PC-9 (cell line): ENCODE measurements at places on chromosomes 5 and 9. TPM values are rescaled to one million over a fixed set of nuclear protein-coding genes. Genes with fewer than 3 reads are reported as not detected.

Gene CCDC183
- total RNA-seq = 3.6 and 5.3 TPM in 2 replicates

Gene SPINK5
- total RNA-seq = 0.13 TPM in 1 of 2 replicates, not detected in the other

Gene PTGES
- total RNA-seq = 116 and 119 TPM in 2 replicates

Gene VCAN
- 0.28 and 0.43 TPM in 2 replicates for total RNA-seq

DNA sequence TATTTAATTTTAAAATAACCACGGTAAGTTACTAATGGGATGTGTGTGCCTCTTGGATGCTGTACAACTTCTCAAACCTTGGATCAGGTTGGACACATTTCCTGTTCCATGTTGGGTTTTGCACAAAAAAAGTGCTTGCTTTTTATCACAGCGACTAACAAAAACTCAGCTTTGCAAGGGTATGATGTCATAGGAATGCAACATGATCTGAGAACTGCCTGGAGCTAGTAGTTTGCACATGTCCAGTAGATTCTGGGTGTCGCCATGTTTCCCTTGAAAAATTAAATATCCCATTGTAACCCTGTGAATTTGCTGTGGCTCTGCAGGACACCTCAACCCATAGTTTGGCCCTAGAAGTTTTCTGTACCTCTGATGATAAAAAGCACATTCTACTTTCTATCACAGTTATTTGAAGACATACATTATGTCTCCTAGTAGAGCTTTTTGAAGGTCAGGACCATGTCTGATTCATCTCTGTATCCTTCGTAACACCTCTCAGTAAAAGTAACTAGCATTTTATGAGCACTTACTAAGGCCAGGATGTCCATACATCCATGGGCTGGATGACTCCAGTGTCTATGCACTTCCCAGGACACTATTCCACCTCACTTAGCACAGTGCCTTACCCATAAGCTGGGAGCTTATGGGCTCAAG, 11.5 kb upstream of the FRMPD1 start:
- DNase-seq = no peak

DNA sequence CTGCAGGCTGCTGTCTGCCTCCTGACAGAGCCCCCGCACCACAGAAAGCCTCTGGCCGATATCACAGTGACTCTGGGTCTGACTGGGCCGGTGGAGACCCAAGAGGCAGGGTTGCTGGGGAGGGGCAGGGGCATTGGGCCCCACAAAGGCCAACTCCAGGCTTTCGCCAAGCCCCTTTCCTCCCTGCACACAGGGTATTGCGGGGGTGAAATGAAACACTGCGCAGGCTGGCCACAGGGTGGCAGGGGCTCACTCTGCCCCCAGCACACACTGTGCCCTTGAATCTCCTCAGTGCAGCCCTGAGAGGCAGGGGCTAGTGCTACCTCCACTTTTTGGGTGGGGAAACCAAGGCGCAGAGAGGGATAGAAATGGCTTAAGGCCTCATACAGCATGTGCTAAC, 44.6 kb downstream of the BARX1 start:
- no peak for DNase-seq

GRCh38 chr9:70607926-70608325, 193.5 kb upstream of the KLF9 start:
- DNase-seq = no peak

- no peak for DNase-seq
Measured at GRCh38 chr5:16579142-16579847, 37.5 kb downstream of the RETREG1 start.

GRCh38 chr9:126057121-126057825, 269.4 kb upstream of the MVB12B start:
- DNase-seq = no peak

DNA sequence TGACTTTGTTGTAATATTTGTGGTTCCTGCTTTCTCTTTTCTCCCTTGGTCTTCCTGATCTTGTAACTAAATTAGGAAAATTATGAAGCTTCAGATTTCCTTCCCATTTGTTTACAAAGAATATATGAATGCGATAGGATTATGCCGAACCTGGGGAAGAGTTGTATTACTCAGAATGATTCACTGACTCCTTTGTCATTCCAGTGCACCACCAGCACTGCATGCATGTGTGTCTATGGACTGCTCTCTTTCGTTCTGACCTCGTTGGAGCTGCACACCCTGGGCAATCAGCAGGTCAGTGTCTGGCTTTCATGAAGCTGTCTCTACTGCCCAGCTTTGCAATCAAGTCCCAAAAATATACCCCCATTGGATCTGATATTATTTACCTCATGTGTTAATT, 25.5 kb downstream of the NUP188 start:
- no peak for DNase-seq

GRCh38 chr9:124797343-124798103, 20.6 kb downstream of the OLFML2A start:
- DNase-seq = no peak

DNA sequence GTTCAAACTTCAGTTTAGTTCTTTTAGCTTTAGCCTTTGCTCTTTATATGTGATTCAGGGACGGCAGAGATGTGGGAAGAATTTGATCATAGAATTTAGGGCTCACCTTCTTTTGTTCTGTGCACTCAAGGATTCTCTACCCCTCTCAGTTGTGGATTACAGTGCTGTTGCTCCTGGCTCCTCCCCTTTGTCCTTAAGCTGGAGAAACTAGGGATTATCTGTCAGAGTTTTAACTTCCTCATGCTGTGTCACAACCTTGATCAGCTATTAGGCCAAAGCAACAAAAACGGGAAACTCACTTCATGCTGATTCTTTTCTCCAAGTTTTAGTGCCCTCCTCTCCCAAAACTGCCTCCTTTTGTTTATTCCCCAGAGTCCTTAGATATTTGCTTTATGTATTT, 13.0 kb upstream of the PCDHAC2 start:
- no peak for DNase-seq

DNA sequence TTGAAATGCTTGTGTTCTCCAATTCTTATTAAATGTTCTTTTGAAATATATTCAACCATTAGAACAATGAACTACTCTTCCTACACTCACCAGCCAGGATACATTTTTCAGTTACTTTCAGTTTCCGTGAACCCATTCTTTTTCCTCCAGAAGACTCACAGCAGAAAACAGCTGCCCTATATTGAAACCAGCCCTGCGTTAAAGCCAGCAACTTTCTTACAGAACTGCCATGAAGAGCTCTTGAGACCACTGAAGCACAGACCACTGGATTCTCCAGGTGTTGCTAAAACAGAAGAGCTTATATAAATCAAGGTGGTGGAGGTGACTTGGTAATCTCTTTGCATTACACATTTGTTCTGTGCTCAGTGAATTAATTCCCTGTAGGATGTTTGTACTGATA, 365.9 kb upstream of the C9orf72 start:
- no peak for DNase-seq

- DNase-seq = no peak
Measured at GRCh38 chr5:95555553-95555952, 652 bp downstream of the ARSK start.

GRCh38 chr5:135988546-135988945, 33.8 kb upstream of the LECT2 start:
- no peak for DNase-seq

DNA sequence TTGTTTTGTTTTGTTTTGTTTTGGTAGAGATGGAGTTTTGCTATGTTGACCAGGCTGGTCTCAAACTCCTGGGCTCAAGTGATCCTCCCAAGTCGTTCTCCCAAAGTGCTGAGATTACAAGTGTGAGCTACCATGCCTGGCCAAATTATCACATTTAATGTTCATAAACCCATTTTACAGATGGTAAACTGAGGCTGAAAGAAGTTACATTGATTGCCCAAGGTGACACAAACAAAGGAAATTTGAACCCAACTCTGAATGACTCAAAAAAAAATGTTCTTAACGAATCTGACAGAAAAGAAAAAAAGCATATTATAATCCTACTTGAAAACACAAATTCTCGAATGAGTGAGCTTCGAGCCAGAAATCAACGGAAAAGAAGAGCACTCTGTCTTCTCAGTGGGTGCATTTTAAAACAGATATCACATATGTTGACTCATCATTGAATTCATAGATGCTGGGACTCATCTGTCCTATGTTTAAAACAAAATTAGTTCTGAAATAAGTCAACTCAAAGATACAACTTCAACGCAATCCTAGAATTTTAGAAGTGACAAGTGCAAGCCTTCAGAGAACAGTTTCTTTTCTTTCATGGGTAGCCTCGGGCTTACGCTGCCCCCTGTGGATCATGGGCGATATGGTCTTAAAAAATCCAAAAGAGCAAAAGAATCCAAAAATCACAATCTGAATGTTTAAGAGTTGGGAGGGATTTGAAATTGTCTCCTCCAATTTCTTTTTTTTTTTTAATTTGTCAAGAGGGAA, 28.4 kb downstream of the TIMD4 start:
- no peak for DNase-seq
